Panc1 (cell line): ENCODE measurements at places on chromosomes 7 and 10. TPM values are rescaled to one million over a fixed set of nuclear protein-coding genes. Genes with fewer than 3 reads are reported as not detected.

LRRD1 gene
- total RNA-seq: 0.05 TPM

CTAGE8 gene
- total RNA-seq: 5.2 TPM

SCD gene
- total RNA-seq: 1,345 TPM

ADAM22 gene
- total RNA-seq: 4.2 TPM

PRR15 gene
- 0.23 TPM for total RNA-seq

TRIM50 gene
- total RNA-seq: not detected

RAB19 gene
- 0.92 TPM for total RNA-seq

TAX1BP1 gene
- 125 TPM for total RNA-seq

HABP2 gene
- 0.13 TPM for total RNA-seq

TFPI2 gene
- total RNA-seq: 2.9 TPM

IFIT3 gene
- 29.8 TPM for total RNA-seq

PAPOLB gene
- not detected for total RNA-seq

OR2A1 gene
- total RNA-seq: not detected

CLRN3 gene
- not detected for total RNA-seq

- no peak for DNase-seq
Measured at GRCh38 chr10:113381416-113381815, 171.4 kb upstream of the HABP2 start.

- DNase-seq: no peak
Measured at GRCh38 chr7:46233585-46234329, 312.7 kb upstream of the IGFBP3 start.

- no peak for DNase-seq
Measured at GRCh38 chr10:129792864-129793263, 171.2 kb downstream of the EBF3 start.

- no peak for DNase-seq
Measured at GRCh38 chr7:117808910-117809705, 64.1 kb downstream of the CTTNBP2 start.

DNA sequence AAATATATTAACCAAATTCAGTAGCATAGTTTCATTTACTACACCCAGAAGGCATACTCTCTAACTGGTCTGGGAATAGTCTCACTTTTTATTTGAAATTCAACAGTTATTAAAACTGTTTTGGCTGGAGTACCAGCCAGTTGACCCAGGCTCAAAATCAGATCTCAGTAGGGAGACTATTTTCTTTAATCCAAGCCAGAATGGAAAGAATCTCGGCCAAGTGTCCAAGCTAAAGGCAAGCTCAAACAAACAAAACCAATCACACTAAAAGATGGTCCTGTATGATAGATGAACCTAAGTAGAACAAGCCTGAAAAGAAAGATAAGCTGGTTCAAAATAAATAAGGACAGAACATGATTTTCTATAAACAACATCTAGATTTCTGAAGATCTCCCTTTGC is 259.6 kb upstream of the POM121L12 start:
- no peak for DNase-seq

GRCh38 chr7:289209-289755 is 688 bp upstream of the FOXL3 start:
- DNase-seq: no peak

DNA sequence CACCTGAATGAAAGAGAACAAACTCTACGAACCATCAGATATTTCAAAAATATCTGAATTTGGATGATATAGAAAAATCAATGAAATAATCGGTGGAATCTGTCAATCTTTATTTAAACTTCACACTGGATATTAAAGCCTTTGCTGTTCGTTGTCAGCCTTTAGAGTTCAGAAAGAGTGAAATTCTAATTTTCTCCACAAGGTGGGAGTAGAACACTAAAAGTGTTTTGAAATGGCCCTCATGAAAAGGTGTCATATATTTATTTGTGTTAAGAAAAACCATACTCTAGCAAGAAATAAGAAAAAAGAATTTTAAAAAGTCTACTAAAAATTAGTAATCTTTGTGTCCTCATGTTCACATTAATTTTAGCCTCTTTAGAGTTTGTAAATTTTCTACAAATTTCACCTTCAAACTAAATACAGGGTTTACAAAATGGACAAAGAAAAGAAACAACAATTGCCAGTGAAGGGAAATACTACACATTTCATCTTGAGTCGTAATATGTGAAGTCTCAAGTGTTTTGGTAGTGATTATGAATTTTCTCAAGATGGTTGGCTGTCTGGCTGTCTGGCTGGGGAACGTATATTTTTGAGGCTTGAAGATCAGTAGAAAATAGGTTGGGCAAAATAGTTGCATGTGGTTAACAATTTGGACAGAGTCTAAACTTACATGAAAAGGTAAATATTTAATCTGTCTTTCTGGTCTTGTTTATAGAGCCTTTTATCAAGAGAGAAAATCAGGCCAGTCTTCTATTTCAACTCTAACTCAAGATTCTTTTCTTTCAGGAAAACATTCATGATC is 43.7 kb downstream of the DNAJB9 start:
- DNase-seq: peak; percentile 25

- no peak for DNase-seq
Measured at GRCh38 chr7:27153526-27153925, 1.1 kb upstream of the HOXA3 start.

- DNase-seq: no peak
Measured at GRCh38 chr10:52187521-52188258, 126.4 kb upstream of the DKK1 start.

DNA sequence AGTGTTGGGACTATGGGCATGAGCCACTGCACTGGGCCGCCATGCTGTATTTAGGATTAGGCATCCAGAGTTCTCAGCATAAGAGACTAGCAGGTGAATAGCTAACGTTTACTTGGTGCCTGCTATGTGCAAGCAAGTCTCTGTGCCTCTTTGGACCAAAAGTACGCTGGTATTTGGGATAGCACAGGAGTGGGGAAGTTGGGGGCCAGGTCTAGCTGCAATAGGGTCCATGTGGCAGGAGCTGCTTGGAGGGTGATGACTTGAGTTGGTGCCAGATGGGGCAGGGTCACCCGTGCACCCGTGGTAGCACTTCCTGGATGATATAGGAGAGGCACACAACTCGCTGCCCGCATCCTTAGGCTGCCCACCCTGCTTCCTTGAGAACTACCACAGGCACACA is 22.4 kb downstream of the NACAD start:
- no peak for DNase-seq

GRCh38 chr10:116098411-116099022 is 174.5 kb downstream of the GFRA1 start:
- no peak for DNase-seq

GRCh38 chr10:119449760-119450461 is 92.6 kb downstream of the RGS10 start:
- no peak for DNase-seq

DNA sequence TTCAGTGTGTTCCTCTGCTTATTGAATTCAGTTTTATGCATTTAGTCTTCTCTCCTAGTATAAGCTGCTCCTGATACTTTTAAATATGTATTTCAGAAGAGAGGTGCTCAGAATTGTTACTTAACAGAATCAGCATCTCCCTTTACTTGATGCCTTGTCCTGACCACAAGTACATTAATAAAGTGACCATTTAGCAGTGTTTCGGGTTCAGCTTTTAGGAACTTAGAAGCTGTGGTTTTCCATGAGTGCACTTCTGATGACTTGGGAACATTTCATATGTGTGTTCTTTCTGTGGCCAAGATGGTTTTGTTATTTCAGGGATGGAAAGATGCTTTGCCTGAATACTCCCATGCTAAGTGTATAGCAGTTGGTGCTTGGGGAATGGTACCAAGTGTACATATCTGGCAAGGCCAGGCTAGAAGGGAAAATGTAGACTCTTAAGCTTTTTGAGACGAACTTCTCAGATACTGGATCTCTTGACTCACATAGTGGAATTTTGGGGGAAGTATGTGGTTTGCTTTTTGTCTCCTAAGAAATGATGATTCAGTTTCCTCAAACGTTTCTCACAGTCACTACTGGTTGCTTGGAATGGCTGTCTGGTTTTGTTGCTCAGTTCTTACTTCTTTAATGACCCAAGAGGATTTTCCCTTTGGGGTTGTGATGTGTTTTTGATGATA is 17.2 kb downstream of the SGPL1 start:
- no peak for DNase-seq

DNA sequence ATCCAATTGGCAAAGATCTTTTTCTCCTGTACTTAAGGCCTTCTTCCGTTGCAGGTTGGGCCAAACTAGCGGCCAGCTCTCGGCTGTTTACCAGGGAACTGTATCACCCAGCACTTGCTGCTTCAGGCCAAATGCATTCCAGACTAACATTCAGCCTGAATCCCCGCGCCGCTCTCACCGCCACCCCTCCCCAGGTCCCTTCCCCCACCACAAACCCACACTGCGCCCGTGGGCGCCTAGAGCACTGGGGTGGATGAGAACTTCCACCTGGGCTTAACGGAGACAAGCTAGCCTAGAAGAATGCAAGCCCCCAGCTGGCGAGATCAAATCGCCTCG is 676 bp downstream of the TCAF1 start:
- no peak for DNase-seq

DNA sequence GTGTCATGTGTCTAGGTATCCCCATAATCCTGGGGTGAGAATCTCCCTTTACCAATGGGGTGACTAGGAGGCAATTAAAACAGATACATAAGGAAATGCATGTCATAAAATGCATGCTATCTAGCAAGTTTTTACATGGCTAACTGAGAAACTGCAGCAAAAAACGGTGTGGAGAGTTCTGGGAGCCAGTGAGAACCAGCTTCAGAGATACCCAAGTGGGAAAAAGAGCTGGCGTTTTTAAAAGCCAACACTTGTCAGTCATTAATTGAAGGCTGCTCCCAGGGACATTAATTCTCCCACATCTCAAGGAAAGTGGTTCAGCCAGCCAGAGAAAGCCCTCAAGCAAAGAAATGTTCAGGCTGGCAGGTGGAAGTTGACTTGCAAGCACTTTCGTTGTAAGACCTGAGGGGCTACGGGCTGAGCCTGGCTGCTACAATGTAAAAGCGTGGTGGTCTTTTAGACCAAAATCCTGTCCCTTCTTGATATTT is 28.1 kb downstream of the ST8SIA6 start:
- DNase-seq: no peak

- no peak for DNase-seq
Measured at GRCh38 chr10:31580646-31581045, 261.6 kb downstream of the ZEB1 start.

- no peak for DNase-seq
Measured at GRCh38 chr10:79563426-79563825, 3.2 kb upstream of the SFTPA2 start.

- DNase-seq: no peak
Measured at GRCh38 chr10:116164291-116164690, 108.7 kb downstream of the GFRA1 start.

DNA sequence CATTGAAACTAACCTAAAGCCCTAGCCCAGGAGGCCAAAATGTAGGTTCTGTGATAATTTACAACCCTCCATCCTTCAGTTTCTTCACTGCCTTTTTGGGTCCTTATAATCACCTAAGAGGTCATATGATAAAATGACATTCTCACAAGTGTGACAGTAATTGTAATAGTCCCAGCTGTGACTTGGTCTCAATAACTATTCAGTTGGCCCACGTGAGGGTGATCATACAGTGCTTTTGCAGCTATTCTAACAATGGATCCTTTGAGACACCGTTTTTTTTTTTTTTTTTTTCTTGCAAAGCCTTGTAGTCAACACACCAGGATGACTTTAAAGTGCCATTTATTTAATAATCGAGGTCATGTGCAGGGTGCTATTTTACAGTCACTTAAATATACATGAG is 760.0 kb downstream of the PHTF2 start:
- no peak for DNase-seq

- no peak for DNase-seq
Measured at GRCh38 chr10:92699518-92700381, 10.0 kb downstream of the HHEX start.

DNA sequence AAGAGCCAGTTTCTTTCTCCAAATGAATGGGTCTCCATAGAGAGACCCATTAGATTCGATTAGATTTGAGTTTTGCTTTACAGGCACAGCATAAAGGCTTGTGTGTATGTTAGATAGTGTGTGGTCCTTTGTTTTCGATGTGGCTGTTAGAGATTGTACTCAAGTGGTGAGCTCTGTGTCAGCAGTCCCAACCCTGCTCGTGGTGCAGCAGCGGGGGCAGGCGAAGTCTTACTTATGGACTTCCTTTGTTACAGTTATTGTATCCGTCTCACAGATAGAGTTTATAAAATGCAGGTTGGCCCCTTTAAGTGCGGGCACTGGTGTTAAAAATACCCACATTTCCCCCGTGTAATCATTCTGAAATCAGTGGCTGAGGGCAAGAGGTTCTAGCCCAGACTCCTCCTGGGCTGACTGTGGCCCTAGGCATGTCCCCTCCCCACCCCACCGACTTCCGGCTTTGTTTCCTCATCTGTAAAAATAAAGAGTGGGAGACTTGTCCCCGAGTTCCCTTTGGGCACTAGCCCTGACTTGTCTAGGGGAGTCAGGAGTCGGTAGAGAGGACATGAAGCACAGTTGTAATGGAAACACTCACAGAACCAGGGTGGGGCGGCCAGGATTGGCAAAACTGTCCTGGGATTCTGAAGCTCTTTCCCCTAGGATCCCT is 28.6 kb downstream of the MTURN start:
- DNase-seq: no peak

DNA sequence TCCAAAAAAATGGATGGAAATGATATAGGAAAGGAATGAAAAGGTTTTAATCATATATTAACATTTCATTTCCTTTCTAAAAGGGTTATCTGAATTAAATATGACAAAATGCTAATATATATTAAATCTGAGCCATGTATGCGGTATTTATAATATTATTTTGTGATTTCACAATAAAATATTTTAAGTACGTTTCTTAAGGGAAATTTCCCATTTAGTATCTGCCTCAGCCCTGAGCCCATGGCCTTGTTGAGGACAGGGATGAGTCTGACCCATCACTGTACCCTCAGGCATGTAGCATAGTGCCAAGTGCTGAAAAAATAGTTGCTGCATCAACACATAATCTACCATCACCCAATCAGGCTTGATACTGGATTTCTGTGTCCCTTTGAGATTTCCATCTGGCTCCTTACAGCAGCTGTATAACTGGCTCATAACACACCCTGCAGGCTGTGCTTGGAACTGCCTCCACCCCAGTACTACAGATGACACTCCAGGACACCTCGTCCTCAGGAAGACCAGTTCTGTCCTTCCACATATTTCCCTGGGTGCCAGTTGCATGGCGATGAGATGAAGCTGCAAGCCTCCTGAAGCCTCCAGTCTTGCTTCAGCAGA is 59.4 kb upstream of the ASAH2 start:
- DNase-seq: peak; percentile 12

DNA sequence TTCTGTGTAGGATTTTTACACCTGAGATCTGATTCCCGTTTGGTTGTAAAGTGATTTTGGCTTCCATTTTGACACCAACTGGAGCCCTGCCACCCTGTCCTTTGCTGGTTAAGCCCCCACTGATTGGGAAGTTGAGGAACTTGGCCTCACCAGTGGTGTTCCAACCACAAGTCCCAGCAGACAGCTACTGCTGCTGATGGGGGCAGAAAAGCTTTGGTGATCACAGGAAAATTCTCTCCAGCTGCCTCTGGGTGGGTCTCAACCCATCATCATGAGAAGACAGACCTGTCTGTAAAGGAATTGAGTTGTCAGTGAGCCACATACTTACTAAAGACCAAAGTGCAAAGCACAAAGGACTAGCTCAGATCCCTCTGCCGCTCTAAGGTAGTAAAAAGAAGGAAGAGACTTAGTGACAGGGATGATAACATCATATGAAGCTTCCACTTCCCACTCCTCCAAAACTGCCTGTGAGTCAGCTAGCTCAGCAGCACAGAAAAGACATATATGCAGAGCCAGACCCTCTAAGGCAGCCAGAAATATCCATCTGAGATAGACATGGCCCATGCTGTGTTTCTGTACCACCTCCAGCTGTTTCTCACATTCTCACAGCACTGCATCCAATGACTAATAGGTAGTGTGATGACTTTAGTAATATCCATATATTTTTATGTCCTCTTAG is 22.4 kb upstream of the LRRC17 start:
- DNase-seq: no peak

- DNase-seq: no peak
Measured at GRCh38 chr7:1988533-1988930, 244.2 kb downstream of the MAD1L1 start.

- no peak for DNase-seq
Measured at GRCh38 chr7:102450242-102450641, 14.4 kb downstream of the ALKBH4 start.
